ENCODE measurements at places on chromosomes 1 and 21. TPM values are rescaled to one million over a fixed set of nuclear protein-coding genes. Genes with fewer than 3 reads are reported as not detected.

GRCh38 chr1:217133958-217134856 lies 411.0 kb upstream of the ESRRG start:
- DNase-seq, result no peak

DNA sequence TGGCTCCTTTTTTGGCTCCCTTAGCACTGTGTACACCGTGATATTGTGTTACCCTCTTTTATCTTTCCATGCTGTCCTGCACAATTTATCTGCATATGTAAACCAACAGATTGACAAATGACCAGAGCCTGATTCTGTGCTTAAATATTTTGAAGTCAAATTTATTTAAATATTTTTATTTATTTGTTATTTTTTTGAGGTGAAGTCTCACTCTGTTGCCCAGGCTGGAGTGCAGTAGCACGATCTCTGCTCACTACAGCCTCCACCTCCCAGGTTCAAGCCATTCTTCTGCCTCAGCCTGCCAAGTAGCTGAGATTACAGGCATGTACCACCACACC lies 12.8 kb downstream of the PMF1 start:
- no peak for DNase-seq

- DNase-seq, result no peak
These were observed 219.6 kb upstream of the C1orf174 start for GRCh38 chr1:4119516-4120220.

DNA sequence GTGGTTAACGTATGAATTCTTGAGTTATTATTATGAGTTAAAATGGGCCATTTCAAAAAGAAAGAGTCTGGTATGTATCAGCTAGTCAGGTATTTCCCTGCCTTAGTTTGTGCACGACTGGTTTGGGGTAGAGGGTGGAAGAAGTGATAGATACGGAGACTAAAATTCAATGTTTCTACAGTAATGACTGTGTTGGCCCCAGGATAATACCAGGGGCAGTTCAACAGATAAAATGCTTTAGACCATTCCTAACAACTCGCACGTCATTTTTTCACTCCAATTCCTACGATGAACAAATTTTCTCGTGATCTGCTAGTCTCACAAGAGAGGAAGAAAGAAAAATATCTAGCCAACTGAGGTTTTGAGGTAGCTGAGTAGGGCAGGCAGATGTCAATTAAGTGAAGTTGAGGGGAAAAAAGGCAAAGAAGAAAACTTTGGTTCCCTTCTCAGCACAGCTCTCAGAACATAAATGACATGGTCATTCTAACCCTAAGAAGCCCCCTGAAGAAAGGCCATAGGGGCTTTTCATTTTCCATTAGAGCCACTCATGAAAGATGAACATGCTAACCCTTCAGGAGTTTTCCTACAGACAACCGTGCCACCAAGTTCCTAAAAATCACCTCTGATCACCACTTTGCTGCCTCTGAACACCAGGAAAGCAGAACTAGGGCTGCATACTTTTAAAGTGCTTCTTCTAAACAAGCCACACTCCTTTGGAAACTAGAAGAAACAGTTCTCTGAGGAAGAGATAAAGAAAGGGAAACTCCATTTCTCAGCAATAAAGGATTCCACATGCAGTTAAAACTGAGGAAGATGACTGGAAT lies 5.6 kb downstream of the MCOLN2 start:
- DNase-seq, result no peak

DNA sequence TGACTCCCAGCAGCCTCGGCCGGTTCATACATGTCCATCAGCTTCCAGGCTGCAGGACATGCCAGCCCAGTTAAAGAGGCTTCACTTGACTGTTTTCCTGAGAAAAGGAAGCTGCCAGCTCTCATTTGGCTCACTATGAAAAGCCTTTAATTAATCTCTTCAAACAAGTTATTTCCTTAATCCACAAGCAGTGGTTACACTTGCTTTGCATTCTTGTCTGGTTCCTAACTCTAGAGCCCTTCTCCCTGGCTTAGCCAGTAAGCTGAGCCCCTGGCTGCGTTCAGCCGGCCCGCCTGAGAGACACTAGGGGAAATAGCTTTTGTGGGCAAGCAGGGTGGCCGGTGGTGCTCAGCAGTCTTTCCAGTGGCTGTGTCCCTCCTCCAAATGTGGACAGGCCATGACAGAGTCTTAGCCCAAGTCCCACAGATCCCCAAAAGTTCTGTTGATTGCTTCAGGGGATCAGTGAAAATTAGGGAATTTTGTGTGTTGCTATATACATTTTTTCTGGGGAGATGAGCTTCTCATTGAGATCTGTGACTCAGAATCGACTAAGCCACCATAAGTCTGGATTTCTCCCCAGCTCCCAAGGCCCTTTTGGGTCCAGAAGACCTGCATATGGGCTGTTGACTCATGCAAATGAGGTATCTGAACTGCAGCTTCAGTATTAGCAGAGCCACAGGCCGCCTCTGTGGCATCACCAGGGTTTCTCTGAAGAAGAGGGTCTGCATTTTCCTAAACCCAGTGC lies 10.1 kb downstream of the ATF3 start:
- DNase-seq, result no peak

- DNase-seq, result no peak
These were observed 3.1 kb downstream of the CTBS start for GRCh38 chr1:84571150-84571535.

- DNase-seq, result no peak
These were observed 490.9 kb downstream of the NPHP4 start for GRCh38 chr1:5501206-5501930.

- DNase-seq, result no peak
These were observed 36.3 kb upstream of the AHCYL1 start for GRCh38 chr1:109948285-109948630.

DNA sequence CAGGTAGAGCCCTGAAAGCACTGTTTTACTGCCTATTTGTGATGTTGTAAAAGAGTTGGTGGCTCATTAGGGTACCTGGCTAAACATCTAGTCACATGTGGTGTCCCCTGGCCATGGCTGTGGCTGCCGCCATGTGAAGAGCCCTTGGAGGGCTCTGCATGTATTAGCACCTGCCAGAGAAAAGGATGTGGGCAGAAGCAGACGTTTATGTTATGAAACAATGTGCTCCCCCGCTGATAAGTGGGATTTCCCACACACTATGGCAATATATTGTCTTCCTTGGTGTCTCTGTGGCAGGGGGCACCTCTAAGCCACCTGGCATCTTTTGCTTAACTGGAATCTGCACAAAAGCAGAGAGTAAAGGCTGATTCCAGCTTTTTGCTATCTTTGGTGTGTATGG lies 9.6 kb downstream of the TENT5C start:
- no peak for DNase-seq

DNA sequence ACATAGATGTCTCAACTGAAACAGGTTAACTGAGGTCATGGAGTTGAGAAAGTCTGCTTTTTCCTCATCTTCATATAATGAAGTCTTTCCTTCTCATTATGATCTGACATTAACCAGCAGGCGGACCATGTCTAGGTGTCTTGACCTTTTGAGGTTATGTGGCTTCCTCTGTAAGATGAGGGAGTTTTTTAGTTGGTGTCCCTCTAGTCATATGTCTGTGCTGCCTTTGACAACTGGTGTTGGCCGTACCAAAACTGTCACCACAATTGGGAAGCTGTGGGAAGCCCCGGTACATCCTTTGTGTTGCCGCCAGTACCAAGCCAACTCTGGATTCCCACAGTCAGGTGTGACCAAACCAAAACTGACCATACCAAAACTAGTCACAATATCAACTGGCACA lies 105.1 kb downstream of the PBX1 start:
- DNase-seq, result no peak

DNA sequence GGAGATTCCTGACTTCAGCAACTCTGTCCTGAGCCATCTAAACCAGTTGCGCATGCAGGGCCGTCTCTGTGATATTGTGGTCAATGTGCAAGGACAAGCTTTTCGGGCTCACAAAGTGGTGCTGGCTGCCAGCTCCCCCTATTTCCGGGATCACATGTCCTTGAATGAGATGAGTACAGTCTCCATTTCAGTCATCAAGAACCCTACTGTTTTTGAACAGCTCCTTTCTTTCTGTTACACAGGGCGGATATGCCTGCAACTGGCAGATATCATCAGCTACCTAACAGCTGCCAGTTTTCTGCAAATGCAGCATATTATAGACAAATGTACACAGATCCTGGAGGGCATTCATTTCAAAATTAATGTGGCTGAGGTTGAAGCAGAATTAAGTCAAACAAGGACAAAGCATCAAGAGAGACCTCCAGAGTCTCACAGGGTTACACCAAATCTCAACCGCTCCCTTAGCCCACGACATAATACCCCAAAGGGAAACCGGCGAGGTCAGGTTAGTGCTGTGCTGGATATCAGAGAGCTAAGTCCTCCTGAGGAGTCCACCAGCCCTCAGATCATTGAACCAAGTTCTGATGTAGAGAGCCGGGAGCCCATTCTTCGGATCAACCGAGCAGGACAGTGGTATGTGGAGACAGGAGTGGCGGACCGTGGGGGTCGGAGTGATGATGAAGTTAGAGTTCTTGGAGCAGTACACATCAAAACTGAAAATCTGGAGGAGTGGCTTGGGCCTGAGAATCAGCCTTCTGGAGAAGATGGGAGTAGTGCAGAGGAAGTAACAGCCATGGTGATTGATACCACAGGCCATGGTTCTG lies 2.3 kb downstream of the ZBTB37 start:
- no peak for DNase-seq

DNA sequence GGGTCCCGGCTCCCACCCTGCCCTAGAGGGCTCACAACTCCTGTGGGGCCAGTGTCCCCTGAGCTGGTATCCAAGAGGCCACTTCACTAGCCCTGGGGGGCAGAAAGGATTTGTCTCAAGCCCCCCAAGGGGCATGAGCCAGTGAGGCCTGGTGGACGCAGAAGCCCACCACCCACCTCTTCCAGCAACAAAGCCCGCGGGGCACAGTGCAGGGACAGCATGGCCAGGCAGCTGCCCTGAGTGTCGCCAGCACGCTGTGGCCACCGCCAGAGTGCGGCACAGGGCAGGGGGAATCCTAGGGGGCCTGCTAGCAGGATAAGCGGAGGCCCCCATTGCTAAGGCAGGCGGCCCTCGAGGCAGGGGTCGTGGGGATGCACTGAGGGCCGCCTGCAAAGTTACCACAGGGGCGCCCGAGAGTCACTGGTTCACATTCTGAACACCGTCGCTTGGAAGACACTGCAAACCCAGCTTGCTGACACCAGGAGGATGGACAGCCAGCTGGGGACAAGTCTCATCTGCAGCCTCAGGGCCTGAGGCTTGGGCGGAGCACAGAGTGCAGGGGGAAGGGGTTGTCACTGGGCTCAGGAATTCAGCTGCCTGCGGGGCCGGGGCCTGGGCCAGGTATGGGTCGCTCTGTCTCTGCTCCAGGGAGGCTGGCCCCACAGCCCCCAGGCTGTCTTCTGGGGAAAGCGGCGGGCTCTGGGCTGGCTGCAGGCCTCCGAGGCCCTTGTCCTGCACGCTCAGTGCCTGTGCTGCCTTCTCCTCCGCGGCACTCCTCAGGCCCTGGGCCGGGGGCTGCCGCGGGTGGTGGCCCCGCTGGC lies 26.8 kb downstream of the SLC19A1 start:
- no peak for DNase-seq

- DNase-seq, result no peak
These were observed 307.7 kb downstream of the USP25 start for GRCh38 chr21:16037421-16037955.

DNA sequence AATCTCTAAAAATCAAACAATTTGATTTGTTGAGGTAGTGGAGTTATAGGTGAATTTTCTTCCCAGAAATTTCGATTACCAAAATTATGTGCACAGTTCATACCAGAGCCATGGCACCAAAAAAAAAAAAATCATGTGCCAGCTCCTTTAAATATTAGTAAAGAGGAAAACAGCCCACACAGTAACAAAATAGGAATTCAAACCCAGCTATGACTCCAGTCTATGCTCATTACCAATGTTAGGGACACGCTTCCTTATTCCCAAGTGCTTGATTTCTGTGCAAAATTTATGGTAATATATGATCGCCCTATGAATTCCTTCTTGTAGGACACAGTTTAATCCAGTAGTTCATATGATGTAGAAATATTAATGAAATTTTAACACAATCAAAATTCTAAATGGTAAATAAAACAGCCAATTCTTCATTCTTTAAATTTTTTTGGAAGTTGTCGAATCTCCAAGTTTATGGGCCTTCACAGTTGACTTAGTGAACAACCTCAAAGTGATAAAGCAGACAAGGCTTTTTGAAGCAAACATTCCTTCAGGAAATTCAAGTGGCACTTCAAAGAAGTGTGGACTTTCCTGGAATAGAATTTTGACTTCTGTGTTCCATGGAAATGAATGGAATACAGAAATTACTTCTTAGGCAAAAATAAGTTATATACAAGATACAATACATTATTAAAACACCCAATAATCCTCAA lies 1.9 kb downstream of the TOR1AIP2 start:
- DNase-seq, result no peak

DNA sequence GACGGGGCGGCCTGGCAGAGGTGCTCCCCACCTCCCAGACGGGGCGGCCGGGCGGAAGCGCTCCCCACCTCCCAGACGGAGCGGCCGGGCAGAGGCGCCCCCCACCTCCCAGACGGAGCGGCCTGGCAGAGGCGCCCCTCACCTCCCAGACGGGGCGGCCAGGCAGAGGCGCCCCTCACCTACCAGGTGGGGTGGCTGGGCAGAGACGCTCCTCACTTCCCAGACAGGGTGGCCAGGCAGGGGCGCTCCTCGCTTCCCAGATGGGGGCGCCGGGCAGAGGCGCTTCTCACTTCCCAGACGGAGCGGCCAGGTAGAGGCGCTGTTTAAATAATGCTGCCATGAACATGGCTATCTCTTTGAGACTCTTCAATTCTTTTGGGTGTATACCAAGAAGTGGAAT lies 43.7 kb upstream of the ATP6V1G3 start:
- no peak for DNase-seq

GRCh38 chr1:195604287-195604686 lies 1004.0 kb downstream of the KCNT2 start:
- DNase-seq, result no peak

DNA sequence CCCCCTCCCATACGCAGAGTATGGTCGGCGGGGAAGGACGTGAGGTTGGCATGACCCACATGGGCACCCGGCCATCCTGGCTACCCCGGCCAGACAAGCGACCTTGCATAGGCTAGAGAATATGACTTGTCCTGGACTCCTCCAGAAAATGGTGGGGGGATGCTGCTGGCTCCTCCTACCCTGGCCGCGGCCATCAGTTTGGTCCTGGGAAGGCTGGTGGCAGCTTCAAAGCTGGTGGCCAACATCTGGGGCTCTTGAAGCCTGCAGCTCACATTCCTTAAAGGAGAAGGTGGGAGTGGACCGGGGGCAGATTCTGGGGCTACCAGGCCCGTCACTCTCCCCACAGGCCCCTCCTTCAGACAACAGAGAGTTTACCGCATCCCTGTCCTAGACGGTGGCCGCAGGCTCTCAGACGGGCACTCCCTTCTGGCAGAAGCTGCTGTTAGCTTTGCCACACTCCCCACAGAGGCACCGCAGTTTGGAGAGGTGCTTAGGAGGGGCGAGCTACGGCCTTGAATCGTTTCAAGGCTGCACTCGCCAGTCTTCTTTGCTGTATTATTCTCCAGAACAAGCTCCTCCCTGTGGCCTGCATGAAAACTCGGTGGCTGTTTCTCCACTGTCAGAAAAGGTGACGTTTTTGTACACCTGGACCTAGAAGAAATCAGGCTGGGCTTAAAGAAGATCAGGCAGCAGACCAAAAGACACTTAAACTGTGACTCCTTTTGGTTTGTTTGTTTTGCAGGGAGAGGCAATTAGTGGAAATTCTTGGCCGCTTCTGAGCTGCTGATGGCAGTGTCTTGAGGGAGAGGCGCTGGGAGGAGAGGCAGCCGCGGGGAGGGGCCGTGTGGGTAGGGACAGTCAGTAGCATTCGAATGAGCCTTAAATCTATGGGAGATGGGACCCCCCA lies 68.0 kb downstream of the RUNX3 start:
- DNase-seq, result no peak

ARHGEF19 gene
- polyA plus RNA-seq, result 2.5 TPM

ALPL gene
- polyA plus RNA-seq, result 3.0 TPM

UBE2U gene
- not detected for polyA plus RNA-seq

HUNK gene
- 5.0 TPM for polyA plus RNA-seq

TDRD5 gene
- not detected for polyA plus RNA-seq
